ENCODE measurements at places on chromosomes 11 and 22.

DNA sequence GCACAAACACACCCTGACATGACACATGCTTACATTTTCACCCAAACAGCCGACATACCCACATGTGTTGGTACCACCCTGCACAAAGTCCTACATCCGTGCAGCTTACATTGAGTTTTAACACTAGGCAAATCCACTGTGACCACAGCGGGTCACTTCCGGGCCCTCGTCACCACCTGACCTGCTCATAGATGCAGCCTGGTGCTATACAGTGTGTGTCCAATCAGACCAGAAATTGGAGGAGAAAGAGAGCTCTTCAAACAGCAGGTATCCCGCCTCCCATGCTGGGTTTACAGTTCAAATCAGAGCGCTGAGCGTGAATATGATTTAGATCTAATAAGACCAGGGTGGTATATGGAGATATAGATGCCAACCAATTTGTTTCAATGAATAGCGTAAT lies 35.4 kb downstream of the PHF21B start:
- DNase-seq, result no peak

- no peak for DNase-seq
Observed at GRCh38 chr11:123033895-123034294, 28.0 kb downstream of the HSPA8 start.

DNA sequence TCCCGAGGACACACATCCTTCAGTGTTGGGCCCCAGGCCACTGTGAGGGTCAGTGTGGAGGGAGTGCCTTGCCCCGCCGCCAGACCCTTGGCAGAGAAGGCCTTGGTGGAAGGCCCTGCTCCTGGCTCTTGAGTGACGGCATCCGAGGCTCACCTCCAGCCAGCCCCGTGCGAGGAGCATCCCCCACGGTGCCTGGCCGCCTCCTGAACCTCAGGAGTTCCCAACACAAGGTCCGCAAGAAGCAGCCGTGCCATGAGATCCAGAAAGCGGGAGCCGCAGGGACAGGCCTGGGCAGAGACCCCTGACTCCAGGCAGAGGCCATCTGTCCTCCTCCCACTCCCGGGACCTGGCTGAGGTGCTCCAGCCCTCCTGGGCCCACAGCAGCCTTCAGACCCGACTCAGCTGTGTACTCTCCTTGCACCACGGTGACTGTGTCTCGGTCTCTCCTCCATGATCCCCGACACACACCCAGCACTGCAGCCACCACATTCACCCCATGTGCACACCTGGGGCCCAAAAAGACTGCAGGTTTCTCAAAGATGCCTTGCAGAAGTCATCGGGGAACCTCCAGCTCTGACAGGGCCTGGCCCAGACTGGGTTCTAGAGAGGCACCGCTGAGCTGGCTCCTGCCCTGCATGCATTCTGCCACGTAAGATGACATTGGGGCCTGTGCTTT lies 870.2 kb downstream of the BRD1 start:
- DNase-seq, result peak; percentile 32

DNA sequence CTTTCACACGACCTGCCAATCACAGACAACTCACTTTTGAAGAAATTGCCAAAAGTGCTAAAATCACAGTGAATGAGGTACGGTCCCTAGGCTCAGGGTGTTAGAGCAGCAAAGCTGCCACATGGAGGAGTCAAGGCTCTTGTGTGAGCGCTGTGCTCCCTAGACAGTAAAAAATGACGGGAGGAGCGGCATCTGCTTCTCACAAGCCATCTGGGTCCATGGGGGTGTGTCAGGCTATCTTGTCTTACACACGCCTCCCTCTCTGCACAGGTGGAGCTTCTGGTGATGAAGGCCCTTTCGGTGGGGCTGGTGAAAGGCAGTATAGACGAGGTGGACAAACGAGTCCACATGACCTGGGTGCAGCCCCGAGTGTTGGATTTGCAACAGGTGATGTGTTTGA lies 14.8 kb downstream of the PSMD13 start:
- DNase-seq, result no peak

- no peak for DNase-seq
Observed at GRCh38 chr11:79236541-79236971, 204.3 kb downstream of the TENM4 start.

All from GM13976 (cell line).